ENCODE measurements at places on chromosomes 12 and 14.
A peak's percentile ranks its signal among the peaks of the same experiment; 100 is the strongest.

DNA sequence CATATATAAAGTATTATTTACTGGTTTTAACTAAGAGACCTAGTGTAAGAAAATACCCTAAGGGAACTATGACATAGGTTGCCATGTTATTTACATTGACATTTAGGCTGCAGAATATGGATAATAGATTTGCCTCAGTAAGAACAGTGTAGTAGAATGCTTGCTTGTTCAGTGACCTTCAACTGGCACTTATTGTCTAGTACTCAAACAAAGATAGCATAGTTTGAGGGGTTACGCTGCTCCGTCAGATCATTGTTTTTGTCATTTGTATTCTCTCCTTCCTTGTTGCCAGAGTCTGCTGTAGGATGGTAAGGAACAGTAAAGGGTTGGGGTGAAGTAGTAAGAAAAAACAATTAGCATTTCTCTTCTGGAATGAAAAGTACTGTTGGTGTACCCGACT, 33.2 kb downstream of the TOGARAM1 start:
- peak; percentile 96 for DNase-seq

GRCh38 chr12:88398031-88398430, 182.2 kb downstream of the KITLG start:
- DNase-seq = no peak

DNA sequence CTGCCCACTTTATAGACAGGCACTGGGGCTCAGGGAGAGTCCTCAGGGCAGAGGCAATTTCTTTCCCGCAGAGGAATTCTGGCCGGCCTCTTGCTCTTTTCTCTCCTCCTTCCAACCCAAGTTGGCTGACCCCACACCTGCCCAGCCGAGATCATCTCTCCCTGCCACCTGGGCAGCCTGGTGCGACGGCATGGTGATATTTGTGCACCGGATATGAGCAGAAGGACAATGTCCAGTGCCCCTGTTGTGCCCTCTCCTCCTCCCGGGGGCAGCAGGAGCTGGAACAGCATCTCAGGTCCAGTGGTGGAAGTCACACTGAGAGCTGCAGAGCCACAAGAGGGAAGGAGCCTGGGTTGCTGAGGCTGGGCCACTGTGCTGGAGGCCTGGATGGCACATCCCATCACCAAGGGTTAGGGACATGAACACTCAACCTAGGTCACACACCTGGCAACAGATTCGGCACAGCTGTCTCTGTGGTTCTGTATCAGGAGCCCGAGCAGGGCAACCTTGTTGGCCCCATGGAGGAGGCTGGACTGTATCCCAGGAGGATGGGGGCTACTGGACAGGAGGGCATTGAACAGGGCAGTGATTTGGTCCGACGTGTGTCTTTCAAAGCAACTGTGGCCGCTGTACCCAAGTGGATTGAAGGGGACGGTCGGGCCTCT, 57.7 kb upstream of the DIO3 start:
- no peak for DNase-seq

GRCh38 chr14:33343016-33343415, 404.3 kb downstream of the NPAS3 start:
- no peak for DNase-seq

GRCh38 chr14:103127861-103128598, 4.8 kb downstream of the TNFAIP2 start:
- DNase-seq = no peak

DNA sequence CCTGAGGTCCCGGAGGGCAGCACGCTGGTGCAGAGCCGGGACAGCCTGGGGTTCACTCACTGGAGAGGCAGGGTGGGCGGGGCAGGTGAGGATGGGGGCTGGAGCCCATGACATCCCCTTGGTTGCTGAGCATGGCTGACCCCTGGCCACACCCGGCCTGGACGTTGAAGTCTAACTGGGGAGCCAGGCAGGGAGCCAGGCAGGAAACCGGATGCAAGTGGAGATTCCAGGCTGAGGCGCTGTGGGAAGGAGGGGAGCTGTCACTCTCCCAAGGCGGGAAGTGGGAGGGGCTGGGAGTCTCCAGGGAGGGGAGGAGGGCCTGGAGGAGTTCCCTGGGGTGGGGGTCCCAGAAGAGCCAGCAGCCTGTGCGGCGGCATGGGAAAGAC, 7.7 kb upstream of the INF2 start:
- peak; percentile 87 for DNase-seq

DNA sequence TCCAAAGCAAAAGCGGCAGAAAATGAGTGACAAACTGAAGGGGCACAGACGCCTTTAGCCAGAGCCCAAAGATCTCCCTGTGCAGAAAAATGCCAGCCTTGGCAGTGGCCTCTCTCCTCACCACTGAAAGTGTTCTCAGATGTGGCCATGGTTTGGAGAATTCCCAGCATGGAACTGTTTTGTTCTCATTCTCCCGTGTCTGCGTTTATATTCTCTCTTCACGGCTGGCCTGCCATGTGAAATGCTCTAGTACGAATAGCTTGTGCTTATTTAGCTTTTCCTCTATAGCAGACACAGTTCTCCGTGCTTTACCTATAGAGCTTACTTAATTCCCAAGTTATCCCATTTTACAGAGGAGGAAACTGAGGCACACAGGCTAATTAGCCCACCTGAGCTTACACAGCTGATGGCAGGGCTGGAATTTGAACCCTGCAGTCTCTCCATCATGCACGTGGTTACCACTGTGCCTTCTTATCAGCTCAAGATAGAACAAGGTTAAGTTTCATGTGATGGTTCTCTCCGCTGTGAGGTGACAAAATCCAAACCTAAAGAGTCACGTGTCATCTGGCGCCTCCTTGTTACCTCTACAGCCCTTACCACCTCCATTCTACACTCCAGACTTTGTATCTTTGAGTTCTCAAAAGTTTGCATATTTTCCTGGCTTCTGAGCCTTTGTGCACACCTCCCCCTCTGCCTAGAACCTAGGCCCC, 141.6 kb downstream of the GCH1 start:
- DNase-seq = no peak

DNA sequence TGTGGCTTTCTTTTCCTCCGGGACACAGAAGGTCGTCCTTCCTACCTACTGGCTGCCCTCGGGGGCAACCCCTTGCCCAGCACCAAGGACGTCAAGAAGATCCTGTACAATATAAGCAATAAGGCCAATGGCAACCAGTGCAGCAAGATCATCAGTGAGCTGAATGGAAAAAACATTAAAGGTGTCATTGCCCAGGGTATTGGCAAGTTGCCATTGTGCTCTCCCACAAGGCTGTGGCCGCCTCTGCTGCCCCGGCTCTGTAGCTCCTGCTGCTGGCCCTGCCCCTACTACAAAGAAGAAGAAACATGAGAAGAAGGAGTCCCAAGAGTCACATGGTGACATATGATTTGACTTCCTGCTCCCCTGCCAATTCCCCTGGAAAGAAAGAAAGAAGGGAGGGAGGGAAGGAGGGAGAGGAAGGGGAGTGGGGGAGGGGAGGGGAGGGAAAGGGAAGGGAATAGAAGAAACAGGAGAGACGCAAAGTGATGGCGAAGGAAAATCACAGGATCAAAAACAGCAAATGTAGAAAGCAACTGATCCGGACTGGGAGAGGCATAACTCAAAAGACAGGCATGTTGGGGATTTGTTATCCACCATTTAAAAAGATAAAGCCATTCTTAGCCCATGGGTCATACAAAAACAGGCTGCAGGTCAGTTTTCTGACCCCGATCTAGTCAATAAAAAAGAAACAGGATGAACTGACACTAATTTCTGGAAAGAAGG, 61.3 kb upstream of the RESF1 start:
- DNase-seq = peak; percentile 18

All from pons (tissue), 1 donor.